Activated CD4-positive, alpha-beta T cell treated with anti-CD3 and anti-CD28 coated beads, Interleukin-2, amount 50 U/mL, for 16 hours (primary cell): ENCODE measurements at places on chromosomes 7 and 10.

DNA sequence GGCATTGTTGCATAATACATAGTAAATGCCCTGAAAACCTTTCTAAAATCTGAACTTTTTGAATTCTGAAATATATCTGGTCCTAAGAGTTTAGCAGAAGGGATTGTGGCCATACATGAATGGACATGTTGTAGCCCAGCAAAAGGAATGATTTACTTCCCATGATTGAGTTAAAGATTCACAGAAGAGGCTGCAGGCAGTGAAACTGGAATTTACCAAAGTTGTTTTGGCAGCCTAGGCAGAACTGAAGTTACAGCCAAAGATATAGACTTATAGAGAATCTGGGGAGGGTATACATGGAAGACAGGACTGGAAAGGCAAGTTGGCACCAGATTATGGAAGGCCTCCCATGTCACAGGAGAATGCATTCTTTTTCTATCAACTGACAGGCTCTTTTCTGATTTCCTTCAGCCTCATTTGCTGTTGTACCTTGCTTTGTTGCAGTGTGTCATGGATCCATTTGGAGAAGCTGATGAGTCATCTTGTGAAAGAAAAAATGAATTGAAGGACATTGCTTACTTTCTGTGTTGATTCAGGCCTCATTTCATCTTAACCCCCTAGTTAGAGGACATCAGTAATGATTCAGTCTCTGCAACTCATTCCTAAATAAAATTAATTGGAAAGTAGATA, 356.2 kb upstream of the LRGUK start:
- DNase-seq = no peak

- peak; percentile 78 for DNase-seq
Measured at GRCh38 chr10:89003344-89003743, 12.7 kb downstream of the FAS start.

DNA sequence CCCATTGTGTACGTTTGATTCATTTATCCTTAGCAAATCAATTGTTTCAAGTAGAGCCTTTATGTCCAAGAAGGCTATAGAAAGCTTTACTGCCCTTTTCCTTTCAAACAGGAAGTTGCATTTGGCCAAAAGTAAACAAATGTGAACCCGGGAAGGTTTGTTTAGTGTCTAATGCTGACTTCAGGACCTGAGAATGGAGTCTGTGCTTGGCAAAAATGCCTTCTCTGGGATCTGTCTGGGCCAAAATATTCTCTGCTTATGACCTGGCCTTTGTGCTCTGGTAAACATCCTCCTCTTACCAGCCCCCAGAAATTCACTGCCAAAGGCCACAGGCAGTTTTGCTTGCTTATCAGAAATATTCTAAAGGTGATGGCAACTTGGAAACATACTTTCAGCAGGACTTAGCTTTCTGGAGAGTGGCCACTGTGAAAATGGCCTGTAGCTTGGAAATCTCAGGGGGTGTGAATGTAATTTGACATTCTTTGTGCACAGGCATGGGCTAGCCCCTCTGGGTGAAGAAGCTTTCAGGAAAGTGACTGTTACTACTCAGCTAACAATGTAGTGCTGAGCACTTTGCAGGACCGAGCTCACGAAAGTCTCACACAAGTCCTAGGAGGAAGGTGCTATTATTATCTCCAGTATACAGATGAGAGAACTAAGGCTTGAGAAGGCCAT, 199.5 kb downstream of the PTEN start:
- no peak for DNase-seq

DNA sequence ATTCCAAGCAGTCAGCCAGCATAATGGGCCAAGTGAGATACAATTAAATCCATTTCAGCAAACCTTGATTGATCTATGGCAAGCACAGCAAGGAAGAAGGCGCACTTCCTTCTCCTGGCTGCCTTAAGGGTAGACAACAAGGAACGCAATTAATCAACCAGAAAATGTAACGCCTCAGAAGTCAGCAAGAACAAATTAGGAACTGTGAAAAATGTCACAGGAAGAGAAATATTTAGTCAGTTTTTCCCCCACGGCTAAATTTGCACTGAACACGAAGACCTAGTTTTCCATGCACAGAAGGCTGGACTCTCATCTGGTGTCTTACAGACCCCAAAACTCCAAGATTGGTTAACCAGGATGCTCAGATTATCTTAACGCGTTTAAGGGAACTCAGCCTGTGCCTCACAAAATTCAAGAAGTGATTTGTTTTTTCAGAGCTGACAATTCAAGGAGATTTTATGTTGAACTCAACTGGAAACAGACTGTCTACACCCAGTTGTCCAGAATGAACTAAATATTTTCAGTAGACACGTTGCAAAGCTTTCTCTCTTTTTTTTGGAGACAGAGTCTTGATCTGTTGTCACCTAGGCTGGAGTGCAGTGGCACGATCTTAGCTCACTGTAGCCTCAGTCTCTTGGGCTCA, 14.2 kb downstream of the SNX8 start:
- DNase-seq = peak; percentile 8

DNA sequence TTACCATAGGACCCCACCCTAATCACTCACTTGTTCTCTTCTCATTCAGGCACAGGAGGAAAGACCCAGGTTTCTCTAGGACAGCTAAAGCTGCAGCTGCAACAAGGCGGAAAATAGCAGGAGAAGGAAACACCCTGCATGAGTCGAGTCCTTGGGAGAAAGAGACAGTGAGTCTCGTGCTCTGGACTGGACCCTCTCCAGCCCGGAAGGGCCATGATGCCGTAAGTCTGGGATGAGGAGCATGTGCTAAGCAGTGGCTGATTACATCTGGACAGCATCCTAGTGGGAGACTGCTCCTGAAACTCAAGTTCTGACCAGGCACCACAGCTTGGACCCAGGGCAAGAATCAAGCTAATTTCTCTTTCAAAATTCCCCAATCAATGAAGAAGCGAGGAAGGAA, 39.4 kb downstream of the FBXW4 start:
- DNase-seq = no peak
